ENCODE measurements at places on chromosomes 3 and 15. TPM values are rescaled to one million over a fixed set of nuclear protein-coding genes. Genes with fewer than 3 reads are reported as not detected.

Gene IL16
- 18.4 TPM for polyA plus RNA-seq

Gene SYNPR
- polyA plus RNA-seq, result 0.24 TPM

Gene KLHL40
- not detected for polyA plus RNA-seq

Gene CGNL1
- 40.5 TPM for polyA plus RNA-seq

Gene LRTM1
- not detected for polyA plus RNA-seq

All from left lung (tissue), 14 donors.